ENCODE measurements at places on chromosomes 6 and 20. TPM values are rescaled to one million over a fixed set of nuclear protein-coding genes. Genes with fewer than 3 reads are reported as not detected.

Gene GABRR1
- polyA plus RNA-seq = not detected

Gene PRDM13
- polyA plus RNA-seq = 0.02 TPM

Gene IGF2R
- 116 TPM for polyA plus RNA-seq

Gene SLC17A2
- not detected for polyA plus RNA-seq

Gene MYH7B
- polyA plus RNA-seq = 2.3 TPM

Gene CALHM4
- polyA plus RNA-seq = not detected
